ENCODE measurements at places on chromosomes 13 and 19.

DNA sequence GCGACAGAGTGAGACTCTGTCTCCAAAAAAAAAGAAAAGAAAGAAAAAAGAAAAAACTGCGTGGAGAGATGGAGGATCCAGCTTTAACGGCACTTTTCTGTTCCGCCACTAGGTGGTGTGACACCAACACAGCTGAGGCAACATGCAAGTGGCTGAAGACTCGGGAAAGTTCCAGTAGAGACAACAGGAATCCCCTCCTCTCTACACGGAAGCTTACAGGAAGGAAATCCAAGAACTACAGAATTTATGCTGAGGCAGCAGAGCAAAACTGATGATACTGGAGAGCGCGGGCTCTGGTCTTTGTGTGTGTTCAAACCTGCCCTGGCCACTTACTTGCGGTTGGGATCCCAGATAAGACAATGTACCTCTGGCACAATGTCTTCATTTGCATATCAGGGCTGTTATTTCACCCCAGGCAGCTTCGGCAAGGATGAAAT is 9.9 kb downstream of the RANBP3 start:
- DNase-seq, result no peak

DNA sequence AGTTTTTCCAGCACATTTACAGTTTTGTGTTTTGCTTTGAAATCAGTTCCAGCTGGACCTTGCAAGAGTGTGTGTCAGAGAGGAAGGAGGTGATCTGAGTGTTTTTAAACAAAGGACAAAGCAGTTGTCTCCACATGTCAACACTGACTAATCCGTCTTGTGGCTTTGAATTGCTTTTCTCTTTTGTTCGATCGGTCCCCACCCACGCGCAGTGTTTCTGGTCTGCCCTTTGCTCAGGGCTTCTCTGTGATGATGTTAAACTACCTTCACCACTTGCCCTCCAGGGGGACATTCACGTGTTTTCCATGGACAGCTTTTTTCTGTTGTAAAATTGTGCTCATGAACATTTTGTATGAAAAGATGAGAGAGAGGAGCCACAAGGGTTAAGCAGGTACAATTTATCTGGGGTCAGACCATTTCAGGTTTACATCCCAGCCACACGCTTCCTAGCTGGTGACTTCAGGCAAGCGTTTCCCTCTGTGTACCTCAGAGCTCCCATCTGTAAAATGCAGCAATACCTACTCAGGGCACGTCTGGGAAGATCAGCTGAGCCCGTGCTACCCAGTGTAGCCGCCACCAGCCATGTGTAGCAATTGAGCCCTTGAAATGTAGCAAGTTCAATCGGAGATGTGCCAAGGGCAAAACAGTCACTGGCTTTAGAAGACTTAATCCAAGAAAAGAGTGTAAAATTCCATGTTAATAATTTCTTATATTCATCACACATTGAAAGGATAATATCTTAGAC is 13.5 kb upstream of the PLA2G4C start:
- no peak for DNase-seq

GRCh38 chr19:43300206-43300605 is 30.9 kb upstream of the PSG9 start:
- DNase-seq, result no peak

DNA sequence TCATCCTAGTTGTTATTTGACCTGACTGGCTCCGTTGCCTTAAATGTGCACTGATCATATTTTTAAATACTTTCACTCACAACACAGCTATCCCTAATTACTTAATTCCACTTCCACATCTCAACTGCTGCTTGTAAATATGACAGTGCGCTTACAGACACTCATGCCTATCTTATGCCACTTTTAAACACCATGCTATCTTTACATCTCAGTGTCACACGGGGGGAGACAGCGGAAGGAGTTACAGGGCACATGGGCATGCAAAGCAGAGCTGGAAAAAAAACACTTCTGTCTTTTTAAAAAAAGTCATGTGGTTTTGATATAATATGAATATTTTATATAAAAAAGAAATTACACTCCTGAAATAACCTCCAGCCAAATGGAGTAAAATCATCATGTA is 44.1 kb downstream of the SMAD9 start:
- no peak for DNase-seq

DNA sequence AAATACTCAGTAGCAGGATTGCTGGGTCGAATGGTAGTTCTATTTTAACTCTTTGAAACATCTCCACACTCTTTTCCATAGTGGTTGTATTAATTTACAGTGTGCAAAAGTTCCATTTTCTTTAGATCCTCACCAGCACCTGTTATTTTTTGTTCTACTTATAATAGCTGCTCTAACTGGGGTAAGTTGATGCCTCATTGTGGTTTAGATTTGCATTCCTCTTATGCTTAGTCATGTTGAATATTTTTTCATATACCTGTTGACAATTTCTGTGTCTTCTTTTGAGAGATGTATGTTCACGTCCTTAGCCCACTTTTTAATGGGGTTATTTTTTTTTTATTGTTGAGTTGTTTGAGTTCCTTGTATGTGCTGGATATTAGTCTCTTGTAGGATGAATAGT is 144.6 kb downstream of the NBEA start:
- no peak for DNase-seq

DNA sequence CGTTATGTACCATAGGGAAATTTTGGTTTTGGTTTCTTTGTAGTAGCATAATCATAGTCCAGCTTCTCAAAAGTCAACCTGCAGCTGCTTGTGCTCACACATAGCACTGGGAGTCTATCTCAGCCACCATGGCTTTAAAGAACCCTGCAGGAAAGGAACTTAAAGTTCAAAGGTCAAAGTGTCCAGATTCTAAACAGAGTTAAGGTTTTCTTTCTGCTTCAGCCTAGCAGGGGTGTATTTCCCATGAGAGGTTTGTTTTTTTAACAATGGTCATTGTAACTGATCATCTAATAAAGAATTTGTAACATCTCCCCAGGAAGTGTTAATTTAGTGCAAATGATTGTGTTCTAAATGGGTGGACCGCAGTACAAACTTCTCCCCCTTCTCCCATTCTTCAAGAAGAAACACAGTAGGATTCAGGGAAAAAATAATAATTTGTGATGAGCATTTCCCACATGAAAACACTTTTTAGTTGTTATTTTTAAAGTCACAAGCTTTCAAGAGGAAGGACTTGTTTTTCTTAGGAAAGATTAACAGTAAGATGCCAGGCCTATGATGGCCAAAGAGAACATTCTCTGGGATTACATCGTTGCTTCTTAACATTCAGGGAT is 168.0 kb downstream of the EFNB2 start:
- no peak for DNase-seq

GRCh38 chr19:8611877-8612806 is 1.6 kb upstream of the ADAMTS10 start:
- no peak for DNase-seq

DNA sequence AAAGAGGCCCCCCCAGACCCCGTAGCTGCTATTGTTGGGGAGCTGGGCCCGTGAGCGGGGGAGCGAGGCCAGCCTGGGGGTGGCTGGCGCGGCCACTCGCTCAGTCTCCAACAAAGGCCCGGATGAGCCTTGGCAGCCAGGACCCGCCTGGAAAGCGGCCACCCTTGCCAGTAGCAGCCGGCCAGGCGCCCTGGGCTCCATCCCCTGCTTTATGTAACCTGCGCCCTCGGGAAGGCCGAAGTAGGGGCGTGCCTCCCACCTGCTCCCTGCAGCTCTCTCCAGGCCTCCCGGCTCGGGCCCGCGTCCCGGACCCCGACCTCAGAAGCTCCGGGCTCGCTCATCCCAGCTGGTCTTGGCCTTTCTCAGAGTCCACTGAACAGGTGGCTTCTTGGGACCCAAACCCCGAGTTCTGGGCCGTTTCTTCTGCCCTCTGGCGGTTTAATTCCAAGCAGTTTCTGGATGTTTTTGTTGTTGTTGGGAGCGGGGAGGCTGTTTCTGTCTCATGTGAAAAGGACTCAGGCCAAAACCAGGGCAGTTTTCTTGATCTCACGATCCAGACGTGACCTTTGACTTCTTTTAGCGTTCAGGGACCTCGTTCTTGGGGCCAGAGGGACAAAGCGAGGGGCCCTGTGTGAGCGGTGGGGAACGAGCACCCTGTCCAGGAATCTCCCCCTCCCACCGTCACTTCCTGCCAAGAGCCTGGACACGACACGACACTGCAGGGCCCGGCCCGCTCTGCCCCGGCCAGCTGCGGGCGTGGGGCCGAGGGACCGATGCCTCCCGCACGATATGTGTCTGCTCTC is 1.2 kb downstream of the CDC34 start:
- no peak for DNase-seq

DNA sequence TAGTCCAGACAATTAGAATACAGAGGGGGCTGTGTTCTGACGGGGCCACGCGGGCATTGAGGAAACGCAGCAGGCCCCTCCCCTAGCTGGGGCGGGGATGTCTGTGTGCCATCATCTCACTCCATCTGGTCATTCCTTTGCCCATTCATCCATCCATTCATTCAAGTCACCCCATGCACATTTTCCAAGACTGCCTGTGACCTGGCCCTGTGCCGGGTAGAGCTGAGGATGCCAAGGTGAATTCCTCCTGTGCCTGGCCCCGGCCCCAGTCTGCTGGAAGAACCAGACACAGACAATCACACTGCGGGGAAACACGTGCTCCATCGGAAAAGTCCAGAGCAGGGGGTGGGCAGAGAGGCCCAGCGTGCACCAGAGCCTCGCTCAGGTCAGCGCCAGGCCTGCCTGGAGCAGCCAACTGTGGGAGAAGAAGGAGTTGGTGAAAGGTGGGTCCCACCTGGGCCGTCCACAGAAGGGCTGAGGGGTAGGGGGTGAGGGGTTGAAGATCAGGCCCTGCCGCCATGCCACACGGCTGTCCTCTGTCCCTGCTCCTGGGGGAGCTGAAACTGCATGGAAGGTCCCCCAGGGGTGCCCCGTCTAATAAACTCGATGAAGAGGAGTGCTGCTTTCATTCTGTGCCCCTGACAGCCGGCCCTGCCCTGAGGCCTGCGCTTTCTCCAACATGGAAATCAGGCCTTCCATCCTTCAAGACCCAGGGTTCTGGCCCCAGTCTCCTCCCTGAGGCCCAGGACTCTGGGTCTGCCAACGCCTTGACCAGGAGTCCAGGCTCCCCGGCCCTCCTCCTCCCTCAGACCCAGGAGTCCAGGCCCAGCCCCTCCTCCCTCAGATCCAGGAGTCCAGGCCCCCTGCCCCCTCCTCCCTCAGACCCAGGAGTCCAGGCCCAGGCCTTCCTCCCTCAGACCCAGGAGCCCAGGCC is 1.6 kb upstream of the CACNG6 start:
- DNase-seq, result no peak

- no peak for DNase-seq
These were observed 94.0 kb upstream of the PEG3 start for GRCh38 chr19:56934438-56935090.

DNA sequence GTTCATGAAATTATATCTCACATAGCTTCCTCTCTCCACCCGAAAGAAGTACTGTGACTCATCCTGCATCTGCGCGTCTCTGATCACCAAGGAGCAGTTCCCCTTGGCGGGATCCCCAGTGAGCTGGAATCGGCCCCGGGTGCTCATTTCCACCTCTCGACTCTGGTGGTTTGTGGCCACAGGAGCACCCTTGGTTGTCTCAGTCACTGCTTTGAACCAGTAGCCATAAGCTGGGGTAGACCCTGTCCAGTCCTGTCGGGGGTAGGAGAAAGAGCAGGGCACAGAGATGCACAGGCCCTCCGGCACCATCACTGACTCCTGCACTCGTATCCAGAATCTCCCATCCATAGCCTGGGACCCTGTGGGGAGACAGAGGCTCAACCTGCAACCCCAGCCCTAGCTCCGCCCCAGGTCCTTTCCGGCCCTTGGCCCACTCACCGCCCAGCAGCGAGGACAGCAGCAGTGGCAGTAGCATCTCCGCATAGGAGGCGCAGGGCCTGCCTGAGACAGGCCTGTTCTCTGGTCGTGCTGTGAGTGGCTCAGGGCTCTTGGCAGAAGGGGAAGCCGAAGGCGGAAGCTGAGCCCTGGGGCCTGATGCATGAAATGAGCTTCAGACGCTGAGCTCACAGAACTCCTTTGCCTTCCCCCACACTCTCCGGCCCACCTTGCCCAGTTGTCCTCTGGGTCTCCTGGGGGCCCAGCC is at the start of gene SIGLEC10:
Gene SIGLEC10 (minus strand): TSS at position 536 of the 703 bp plus-strand sequence. CDS start 61 bp downstream, at position 475.
- DNase-seq, result no peak

- DNase-seq, result no peak
These were observed 130.2 kb downstream of the IRS2 start for GRCh38 chr13:109656206-109656605.

DNA sequence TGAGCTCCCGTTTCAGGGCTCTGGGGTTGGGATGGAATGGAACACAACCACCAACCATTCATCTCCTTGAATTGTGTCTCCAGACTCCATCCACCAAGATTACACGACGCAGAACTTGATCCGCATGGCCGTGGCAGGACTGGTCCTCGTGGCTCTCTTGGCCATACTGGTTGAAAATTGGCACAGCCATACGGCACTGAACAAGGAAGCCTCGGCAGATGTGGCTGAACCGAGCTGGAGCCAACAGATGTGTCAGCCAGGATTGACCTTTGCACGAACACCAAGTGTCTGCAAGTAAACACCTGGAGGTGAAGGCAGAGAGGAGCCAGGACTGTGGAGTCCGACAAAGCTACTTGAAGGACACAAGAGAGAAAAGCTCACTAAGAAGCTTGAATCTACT is 15.5 kb downstream of the FCAR start:
- no peak for DNase-seq

DNA sequence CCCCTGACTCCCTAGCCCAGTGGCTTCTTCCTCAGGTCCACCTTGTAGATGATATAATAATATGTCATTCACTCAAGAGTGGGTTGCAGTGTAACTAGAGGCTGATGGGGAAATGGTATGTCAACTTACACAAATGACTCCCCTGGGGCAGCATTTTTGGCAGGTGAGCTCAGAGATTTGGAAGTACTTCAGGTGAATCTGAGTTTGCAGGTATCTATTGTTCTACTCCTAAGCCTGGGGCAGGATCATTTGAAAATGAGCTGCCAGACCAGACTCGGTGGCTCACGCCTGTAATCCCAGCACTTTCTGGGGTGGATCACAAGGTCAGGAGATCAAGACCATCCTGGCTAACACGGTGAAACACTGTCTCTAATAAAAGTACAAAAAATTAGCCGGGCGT is 11.6 kb upstream of the CNMD start:
- DNase-seq, result peak; percentile 7

DNA sequence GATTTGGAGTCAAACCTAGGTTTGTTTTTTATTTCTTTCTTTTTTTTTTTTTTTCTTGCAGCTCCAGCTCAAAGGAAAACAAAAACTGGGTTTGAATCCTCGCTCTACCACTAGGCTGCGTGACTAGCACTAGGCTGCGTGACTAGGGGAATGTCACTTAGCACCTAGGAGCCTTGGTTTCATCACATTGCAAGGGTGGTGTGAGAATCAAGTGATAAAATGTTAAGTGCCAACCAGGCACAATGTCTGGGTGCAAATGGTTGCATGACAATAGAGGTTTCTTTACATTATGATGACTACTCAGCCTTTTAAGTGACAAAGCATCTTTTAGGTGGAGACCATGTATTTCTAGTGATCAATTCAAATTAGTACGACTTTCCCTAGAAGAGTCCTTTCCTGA is 27.9 kb downstream of the RCBTB2 start:
- no peak for DNase-seq

- DNase-seq, result no peak
These were observed 43.9 kb downstream of the RAB20 start for GRCh38 chr13:110517505-110518225.

GRCh38 chr13:93811071-93811737 is 584.6 kb downstream of the GPC6 start:
- no peak for DNase-seq
